ENCODE measurements at places on chromosomes 5 and 9. TPM values are rescaled to one million over a fixed set of nuclear protein-coding genes. Genes with fewer than 3 reads are reported as not detected.

The ACSL6 gene
- total RNA-seq, result 0.13 TPM

The SLC46A2 gene
- not detected for total RNA-seq

The EIF4E1B gene
- total RNA-seq, result not detected

The JAKMIP2 gene
- not detected for total RNA-seq

All from bronchial epithelial cell (primary cell).